ENCODE measurements at places on chromosomes 1 and 21.

DNA sequence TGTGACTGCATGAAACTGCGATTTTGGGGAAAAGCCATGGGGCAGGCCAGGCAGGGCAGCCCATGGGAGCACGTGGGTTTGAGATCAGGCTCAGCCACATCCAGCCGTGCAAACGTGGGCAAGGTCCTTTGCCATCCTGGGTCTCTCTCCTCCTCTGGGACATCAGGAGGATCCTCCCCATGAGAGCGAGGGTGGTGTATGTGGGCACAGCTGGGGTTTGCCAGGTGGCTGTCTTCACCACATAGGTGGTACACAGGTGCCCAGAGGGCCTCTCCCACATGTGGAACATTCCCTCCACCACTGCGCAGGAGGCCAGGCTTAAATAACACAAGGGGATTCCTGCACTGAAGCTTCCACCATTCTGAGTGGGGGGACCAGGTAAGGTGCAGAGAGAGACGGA is 136.7 kb downstream of the DMRTB1 start:
- no peak for DNase-seq

DNA sequence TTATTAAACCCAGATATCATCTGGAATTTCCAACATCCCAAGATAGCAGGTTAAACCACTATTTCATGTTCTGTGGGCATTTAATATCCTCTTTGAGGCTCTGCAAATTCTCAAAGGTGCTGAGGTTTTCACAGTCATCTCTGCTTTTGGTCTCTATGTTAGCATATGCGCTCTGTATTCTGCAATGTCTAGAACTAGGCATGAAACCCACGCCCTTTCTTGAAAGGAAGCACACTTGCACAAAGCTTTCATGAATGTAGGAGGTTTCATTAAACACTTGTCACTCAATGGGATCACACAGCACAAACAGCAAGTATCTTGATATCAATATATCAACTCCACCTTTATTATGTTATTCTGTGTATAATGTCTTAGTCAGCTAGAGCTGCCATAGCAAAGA is 172.0 kb upstream of the USP24 start:
- no peak for DNase-seq

- no peak for DNase-seq
Measured at GRCh38 chr1:111402083-111402482, 25.5 kb downstream of the OVGP1 start.

GRCh38 chr1:114609826-114610225 is 28.4 kb upstream of the BCAS2 start:
- DNase-seq: no peak

- no peak for DNase-seq
Measured at GRCh38 chr1:159067699-159068621, 8.6 kb downstream of the AIM2 start.

- no peak for DNase-seq
Measured at GRCh38 chr1:156310962-156311361, 11.9 kb upstream of the VHLL start.

DNA sequence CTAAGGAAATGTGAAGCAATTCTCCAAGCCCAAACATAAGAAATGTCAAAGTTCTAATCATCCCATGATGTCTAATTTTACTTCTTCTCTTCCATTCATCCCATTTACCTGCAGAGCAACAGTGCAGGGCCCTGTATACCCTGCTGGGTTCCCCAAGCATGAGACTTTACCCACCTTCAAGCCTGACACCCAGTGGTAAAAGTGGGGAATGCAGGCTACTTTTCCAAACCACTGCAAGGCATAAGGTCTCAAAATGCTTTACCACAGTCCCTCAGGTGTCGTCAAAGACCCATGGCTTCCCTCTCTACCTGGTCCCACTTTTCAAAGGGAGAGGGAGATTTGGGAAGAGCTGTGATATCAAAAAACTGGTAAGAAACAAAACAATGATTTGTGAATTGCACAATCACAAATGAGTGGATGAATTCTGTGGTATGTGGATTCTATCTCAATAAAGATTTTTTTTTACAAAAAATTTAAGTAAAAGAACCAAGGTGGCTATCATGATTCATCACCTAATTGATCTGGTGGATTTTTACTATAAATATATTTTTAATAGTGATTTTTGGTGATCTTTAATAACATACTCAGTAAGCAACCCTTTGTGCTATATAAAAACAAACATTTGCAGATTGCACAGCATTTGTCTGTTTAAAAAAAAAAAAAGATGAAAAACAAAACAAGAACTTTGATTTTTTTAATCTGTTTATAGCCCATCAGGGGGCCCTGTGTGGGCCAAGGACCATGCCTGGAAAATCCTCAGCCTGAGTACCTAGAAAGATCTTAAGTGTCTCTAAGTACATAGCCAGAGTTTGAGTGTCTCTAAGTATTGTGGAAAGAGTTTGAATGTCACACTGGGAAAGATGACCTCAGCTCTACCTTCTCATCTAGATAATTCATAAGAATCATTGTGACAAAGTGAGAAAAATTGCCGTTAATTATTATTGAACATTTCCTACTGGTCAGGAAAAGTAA is 73.1 kb upstream of the GJB5 start:
- DNase-seq: peak; percentile 66

DNA sequence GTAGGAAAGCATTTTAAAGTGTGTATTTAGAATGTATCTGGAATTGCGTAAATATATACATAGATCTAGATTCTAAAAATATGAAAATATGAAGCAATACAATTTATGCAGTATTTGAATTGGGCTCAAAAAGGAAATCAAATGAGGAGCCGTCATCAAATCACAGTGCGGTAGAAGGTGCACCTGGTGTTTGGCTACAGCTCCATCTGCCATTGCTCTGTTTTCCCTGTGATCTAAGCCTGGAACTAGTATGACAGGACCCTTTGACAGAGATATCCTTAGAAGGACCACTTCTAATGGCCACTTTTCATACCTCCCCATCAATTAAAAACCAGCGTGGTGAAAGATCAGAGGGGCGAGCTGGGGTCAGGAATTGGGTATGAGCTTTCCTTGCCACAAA is 202.6 kb downstream of the NFIA start:
- no peak for DNase-seq

GRCh38 chr1:5744341-5744740 is 247.9 kb downstream of the NPHP4 start:
- DNase-seq: peak; percentile 59

DNA sequence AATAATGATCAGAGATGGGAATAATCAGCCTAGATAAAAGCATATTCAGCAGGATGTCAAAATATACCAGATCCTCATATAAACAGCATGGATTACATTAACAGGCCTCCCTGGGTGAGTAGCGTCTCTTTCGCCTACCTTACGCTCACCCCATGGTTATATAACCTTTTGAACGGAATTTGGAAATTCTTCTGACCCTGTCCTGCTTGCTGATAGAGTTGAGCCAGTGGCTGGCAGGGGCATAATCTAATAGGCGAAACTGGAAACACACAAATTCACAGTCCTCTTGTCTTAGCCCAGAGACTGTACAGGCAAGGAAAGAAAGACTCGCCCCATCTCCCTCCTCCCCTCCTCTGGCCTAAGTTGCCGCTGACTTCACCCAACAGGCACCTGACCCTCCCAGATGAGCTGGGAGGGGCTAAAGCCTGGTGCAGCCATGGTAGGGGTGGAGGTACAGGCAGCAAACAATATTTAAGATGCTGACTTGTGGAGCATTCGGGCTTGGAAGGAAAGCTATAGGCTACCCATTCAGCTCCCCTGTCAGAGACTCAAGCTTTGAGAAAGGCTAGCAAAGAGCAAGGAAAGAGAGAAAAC is at the start of gene ANGPTL7:
ANGPTL7 (plus strand) TSS at position 498 of the 594 bp plus-strand sequence. CDS start 225 bp downstream, outside the sequence.
- no peak for DNase-seq

- no peak for DNase-seq
Measured at GRCh38 chr21:34182436-34182835, 109.1 kb downstream of the MRPS6 start.

DNA sequence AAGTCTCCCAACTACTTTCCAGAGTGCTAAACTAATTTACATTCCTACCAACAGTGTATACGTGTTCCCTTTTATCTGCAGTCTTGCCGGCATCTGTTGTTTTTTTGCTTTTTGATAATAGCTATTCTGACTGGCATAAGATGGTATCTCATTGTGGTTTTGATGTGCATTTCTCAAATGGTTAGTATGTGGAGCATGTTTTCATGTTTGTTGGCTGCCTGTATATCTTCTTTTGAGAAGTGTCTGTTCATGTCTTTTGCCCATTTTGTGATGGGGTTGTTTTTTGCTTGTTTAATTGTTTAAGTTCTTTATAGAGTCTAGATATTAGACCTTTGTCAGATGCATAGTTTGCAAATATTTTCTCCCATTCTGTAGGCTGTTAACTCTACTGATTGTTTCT is 46.6 kb downstream of the MAST2 start:
- DNase-seq: no peak

- no peak for DNase-seq
Measured at GRCh38 chr1:44296806-44297205, 58.3 kb downstream of the ERI3 start.

- no peak for DNase-seq
Measured at GRCh38 chr1:89847191-89847729, 26.4 kb downstream of the LRRC8D start.

- peak; percentile 78 for DNase-seq
Measured at GRCh38 chr1:24390924-24391782, 22.4 kb downstream of the STPG1 start.

DNA sequence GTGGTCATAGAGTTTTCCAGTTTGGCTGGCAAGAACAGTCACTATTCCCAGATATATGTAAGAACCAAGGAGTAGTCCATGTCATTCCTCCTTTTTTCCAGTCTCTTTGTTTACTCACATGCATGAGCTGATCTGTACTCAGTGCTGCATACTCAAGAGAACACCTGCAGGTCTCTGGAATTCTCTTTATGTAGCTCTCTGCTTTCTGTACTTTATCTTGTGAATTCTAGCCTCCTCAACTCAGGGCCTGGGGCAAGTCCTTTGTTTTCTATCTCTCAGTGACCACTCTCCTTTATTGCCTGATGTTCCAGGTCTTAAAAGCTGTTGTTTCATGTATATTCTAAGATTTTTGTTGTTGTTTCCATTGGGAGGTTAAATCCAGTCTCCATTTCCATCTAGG is 478.9 kb downstream of the DPYD start:
- no peak for DNase-seq

DNA sequence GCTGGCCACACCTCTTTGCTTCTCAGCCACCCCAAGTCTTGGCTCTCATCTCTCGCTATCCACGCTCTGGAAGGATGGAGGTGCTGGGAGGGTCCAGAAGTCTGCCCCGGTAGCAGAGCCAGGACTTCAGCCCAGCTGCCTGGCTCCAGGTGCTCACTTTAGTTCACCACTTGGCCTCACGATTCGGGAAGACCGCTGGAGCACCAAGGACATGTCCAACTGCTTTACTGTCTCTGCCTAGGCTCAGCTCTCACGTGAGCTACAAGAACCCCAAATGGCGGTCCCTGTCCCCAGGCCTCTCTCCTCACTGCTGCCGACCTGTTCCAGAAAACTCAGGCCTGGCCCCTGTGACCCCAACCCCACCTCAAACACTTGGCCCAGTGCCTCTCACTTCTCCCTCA is 3.4 kb downstream of the TRIM11 start:
- DNase-seq: no peak

- DNase-seq: no peak
Measured at GRCh38 chr1:214208460-214208859, 72.5 kb upstream of the SMYD2 start.

DNA sequence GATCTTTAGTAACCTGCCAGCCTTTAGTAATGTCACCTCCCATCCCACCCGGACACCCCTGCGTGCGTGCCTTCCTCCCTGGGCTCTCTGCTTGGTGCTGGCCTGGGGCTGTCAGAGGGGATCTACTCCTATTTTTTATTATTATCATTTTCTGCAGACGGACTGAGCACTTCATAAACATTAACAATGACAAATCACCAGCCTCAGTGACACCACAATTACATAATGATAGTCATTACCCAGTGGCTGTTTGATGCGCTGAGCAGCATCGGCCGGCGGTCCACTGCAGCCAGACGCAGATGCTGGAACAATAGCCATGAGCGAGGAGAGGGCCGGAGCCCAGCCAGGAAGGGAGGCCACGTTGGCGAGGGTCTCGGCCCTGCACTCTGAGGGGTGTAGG is 309.3 kb upstream of the AJAP1 start:
- DNase-seq: no peak

- no peak for DNase-seq
Measured at GRCh38 chr1:82697965-82698364, 897.2 kb downstream of the ADGRL2 start.

DNA sequence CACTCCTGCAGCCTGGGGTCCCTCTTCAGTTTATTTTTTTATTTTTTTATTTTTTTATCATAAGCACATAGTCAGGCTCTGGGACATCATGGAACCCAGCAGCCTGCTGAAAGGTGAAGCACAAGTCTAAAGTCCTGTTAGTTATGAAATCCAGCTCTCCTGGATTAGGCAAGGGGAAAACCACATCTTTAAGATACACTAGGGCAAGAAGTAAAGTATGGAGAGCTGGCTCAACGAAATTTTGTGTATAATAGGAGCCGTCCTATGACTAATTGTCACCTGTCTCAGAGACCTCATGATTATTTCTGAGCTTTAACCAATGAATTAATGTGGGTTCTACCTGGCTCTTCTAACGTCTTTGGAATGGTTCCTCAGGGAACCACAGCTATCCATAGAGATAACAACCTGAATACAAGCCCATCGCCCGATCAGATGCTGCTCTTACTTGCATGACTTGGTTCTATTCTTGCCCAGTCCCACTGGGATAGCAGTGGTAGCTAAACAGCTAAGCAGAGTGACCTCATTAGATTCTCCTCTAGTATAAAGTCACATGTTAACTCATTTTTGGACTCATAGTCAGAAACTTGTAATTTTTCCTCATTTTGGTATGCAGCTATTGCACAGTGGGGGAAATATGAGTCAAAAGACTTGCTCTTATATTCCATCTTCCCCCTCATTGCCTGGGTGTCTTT is 122.7 kb downstream of the LMO4 start:
- DNase-seq: no peak

GRCh38 chr1:195704028-195704427 is 904.2 kb downstream of the KCNT2 start:
- DNase-seq: no peak

DNA sequence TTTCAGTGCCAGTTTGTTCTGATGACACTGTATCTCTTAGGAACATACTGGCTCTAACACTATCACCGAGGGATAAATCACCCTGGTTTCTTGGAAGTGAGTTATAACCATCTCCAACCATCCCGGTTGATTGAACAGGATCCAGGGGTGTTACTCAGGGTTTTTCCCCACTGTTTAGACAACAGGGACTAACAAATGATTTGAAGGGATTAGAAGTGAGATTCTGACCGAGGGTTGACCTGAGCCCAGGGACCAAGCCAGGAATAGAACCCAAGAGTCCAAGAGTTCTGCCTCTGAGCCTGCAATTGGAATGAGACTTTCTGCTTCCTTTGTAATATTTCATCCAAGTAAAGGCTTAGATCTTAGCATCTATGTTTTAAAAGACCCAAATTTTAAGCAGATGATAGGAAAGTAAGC is 154.0 kb downstream of the DHRS3 start:
- DNase-seq: no peak

DNA sequence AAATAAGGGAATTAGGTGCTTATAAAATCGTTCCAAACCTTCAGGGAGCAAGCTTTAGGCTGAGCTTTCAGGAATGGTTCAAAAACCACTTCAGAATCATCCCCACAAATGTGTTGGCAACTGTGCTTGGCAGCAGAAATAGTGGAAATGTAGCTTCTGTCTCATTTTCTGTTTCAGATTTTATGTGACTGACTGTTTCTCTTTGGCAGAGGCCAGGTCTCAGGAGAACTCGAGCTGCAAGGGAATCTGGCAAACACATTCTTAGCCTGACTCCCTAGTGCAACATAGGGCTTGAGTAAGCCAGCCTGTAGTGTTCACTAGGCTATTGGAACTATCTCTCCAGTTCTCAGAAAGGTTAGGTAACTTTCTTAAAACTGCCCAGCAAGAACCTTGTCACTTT is 128.6 kb downstream of the PLA2G4A start:
- no peak for DNase-seq

GRCh38 chr1:223492044-223492443 is 98.8 kb downstream of the CCDC185 start:
- no peak for DNase-seq

Data from SK-N-SH (cell line).